ENCODE measurements at places on chromosomes 2 and 18.

- no peak for DNase-seq
Measured at GRCh38 chr2:182685559-182685958, 30.5 kb upstream of the DNAJC10 start.

- peak; percentile 88 for DNase-seq
Measured at GRCh38 chr2:120735746-120736170, at the start of gene GLI2. GLI2 (plus strand) TSS chr2:120735868; CDS start chr2:120797321, 61,453 bp downstream.

GRCh38 chr2:67627456-67628207 is 230.5 kb downstream of the ETAA1 start:
- DNase-seq = no peak

DNA sequence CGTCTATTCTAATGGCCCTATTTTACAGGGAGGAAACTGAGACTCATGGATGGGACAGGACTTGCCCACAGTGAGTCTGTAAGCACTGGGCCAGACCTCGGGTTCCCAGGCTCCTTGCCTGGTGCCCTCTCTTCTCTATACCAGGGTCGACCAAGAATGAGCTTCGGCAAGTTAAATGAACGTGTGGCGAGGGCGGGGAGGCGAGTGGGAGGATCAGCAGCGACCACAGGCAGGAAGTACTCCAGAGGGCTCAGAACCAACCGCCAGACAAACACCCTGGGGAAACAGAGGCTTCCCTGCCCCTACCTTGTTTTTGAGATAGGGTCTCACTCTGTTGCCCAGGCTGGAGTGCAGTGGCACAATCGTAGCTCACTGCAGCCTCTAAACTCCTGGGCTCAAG is 177.7 kb upstream of the SMAD2 start:
- no peak for DNase-seq

DNA sequence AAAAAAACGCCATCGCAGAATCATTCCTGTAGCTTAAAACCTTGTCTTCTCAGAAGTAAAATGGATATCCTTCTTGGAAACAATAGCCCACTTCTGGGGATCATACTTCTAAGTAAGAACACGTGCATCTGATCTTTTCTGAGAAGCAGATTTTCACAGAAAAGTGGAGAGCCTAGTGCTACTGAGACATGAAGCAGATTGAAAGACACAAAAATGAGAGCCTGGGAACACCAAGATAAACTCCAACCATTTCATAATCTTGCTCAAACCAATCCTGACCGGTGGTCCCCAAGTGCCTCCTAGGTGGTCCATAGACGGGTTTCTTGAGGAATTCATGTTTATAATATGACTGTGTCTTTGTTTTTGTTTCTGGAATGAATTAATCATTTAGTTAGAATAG is 191.2 kb downstream of the IRS1 start:
- no peak for DNase-seq

GRCh38 chr2:212994976-212995375 is 156.4 kb downstream of the IKZF2 start:
- no peak for DNase-seq

DNA sequence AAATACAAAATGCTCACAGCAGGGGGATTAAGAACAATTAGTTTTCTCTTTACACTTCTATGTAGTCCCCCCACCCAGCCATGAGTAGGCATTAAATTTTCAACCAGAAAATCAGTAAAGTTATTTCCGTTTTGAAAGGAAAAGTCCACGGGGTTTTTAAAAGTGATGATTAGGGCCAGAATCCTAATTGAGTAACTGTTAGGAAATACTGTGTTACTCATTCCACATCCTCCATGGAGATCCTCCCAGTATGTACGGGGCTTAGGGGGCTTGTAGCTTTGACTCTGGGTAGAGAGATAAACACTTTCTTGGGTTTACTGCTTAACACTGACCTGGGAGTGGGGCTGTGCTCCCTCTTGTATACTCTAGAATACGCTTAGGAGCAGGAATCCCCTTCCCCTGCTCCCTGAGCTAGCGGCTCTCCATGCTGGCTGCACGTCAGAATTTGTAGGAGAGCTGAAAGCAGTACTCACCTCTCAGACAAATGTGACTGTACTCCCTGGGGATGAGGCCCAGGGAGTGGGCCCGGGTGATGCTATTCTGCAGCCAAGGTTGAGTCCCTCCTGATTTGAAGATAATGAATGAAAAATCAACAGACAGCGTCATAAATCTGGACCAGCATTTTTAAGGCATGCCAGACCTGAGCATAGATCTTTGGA is 100.5 kb downstream of the SLC4A3 start:
- no peak for DNase-seq

- DNase-seq = no peak
Measured at GRCh38 chr18:59429608-59430007, 70.5 kb upstream of the LMAN1 start.

DNA sequence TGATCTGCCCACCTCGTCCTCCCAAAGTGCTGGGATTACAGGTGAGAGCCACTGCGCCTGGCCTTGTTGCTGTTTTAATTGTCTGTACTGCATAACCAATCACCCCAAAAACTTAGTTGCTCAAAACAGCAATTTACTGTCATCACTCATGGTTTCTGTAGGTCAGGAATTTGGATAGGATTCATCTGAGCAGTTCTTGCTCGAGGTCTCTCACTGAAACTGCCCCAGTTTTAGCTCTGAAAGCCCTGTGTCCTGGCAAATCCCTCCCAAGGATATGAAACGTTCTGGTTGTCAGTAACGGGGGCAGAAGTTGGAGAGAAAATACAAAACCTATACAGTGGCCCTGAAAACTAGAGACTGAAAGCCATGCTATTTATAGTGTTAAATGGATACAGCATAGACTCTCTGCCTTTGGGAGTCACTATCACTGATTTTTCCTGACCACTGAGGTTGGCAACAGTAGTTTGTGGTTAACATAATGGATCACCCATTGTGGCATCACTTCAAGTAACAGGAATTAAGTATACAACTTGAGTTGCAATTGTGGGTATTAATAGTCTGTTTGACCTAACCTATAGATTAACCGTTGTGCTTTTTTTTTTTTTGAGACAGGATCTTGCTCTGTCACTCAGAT is 27.2 kb upstream of the ERICH2 start:
- DNase-seq = no peak

- no peak for DNase-seq
Measured at GRCh38 chr2:227719641-227720040, 1.8 kb upstream of the SLC19A3 start.

DNA sequence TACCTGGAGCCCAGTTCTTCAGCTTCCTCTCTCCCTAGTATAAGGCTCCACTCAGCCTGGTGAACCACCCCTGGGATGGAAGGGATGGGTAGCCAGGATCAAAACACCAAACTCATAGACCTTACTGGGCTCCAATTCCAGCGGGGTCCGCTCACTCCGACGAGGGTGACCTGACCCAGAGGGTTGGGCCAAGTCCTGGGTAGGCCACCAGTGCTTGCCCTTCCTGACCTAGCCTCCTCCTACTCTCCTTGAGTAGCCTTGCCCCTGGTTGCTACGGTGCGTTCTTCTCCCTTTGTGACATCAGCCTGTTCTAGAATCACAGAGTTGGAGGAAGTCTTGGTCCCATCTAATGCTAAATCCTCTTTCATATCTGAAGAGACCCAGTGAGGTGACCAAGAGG is 537 bp upstream of the STAT4 start:
- no peak for DNase-seq
